Activated T-helper 9 cell treated with anti-CD3 and anti-CD28 coated beads, Interleukin-2, amount 50 U/mL, for 16 hours (primary cell): ENCODE measurements at places on chromosomes 11 and 22.

DNA sequence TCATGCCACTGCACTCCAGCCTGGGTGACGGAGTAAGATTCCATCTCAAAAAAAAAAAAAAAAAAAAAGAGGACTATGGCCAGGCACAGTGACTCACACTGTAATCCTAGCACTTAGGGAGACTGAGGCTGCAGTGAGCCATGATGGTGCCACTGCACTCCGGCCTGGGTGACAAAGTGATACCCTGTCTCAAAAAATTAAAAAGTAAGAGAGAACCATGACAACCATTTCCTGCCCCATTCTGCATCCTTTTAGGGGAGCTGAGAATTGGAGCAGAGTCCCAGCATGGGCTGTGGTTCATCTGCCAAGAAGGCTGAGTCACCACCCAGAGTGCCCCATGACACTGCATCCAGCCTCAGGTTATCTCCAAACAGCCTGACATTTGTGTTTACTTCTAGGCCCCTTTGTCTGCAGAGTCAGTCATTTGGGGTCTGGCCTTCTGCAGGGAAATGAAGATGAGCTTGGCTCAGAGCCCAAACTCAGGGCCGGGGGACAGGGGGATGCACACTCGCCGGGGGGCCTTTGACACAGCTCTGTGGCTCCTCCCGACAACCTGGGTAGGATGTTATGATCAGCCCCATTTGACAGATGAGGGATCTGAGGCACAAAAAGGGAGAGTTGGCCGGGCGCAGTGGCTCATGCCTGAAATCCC is 4.7 kb downstream of the CSDC2 start:
- DNase-seq: no peak

DNA sequence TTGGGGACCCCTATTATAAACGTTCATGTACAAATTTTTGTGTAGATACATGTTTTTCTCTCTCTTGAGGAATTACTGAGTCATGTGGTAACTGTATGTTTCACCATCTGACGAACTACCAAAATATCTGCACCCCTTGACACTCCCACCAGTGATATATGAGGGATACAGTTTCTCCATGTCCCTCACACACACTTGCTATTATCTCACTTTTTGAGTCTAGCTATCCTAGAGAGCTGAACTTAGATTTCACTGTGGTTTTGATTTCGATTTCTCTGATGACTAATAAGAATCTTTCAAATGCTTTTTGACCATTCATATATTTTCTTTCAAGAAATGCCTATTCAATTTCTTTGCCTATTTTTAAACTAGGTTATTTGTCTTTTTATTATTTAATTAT is 200.2 kb downstream of the PGR start:
- no peak for DNase-seq

DNA sequence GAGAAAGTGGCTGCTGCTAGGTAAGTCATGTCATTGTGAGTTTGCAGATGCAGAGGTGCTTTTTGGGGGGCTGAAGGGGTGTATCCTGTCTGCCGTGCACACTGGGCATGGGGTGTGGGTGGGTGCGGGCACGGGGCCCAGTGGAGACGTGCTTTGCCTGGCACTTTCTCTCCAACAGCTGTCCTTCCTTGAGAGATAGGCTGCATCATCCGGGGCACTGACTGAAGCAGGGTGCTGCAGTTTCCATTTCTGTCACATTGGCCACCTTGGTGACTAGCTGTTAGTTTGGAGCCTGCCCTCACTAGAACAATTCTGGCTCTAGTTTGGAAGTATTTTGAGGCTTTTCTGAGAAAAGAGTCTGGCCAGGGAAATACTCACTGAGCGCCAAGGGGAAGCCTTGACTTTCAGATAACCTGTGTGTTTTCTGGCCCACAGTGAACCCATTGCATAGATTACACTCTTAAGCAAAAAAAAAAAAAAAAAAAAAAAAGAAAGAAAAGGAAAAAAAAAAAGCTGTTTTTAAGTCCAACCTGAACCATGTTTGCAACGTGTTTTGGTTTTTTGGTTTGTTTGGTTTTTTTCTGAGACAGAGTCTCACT is 219.2 kb downstream of the NAV2 start:
- no peak for DNase-seq

DNA sequence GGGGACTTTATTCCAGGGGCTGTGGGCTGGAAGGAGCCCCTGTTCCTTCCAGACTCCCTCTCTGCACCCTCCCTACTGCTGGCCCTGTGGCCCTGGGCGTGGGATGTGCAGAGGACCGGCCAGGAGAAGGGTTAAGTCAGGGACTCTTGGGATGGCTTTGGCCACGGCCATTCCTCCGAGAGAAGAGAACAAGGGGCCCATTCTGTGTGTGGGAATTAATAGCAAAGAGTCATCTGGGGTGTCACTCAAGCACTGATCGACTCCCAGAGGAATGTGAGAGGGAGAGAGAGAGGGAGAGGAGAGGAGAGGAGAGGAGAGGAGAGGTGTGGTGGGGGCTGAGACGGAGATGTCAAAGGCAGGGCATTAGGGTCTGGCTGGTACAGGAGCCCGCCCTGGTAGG is 14.2 kb upstream of the SOX10 start:
- DNase-seq: no peak

DNA sequence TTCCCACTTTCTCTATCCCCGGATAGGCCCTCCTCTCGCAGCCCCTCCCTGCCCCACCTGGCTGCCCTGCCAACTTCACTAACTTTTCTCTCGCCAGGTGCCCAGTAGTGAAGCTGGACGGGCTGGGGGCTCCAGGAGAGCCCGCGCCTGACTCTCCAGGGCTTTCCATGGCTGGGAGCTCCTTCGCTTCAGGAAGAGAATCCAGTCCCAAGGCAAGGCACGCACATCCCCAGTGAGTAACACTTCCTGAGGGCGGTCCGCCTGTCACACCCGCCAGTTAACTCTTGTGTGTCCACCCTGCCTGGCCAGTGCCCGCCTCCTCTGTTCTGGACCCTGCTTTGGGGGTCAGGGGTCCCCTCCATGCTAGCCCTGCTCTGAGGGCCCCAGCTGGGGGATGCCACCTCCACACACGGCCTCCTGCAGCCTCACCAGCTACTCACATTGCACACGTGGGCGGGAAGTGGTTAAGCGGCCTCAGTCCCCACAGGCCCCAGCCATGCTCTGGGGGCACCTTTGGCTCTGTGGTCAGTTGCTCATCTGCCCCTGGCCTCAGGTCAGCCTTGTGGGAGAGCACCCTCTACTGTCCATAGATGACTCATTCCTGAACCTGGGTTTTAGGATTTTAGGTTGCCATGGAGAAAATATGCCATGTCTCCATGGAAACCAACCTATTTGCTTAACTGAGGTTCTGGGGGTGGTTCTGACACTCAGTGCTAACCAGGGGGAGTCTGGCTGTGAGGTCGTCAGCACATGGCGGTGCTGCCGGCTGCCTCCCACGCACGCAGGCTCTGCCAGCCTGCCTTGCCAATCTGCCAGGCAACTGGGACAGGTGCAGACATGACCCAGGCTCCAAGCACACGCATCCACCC is at the start of gene RIN1:
TSS of gene RIN1 (minus strand) at position 201 of the 869 bp plus-strand sequence. CDS start at position 169, 32 bp downstream.
- DNase-seq: peak; percentile 27

- DNase-seq: peak; percentile 85
Measured at GRCh38 chr11:65662799-65663638, at the start of gene RELA. TSS of gene RELA (minus strand) at chr11:65662916. CDS start at chr11:65662832, 84 bp downstream.

GRCh38 chr11:78417175-78417887 is at the start of gene GAB2:
TSS of gene GAB2 (minus strand) at chr11:78417820. CDS start at chr11:78417720, 100 bp downstream.
- peak; percentile 9 for DNase-seq

DNA sequence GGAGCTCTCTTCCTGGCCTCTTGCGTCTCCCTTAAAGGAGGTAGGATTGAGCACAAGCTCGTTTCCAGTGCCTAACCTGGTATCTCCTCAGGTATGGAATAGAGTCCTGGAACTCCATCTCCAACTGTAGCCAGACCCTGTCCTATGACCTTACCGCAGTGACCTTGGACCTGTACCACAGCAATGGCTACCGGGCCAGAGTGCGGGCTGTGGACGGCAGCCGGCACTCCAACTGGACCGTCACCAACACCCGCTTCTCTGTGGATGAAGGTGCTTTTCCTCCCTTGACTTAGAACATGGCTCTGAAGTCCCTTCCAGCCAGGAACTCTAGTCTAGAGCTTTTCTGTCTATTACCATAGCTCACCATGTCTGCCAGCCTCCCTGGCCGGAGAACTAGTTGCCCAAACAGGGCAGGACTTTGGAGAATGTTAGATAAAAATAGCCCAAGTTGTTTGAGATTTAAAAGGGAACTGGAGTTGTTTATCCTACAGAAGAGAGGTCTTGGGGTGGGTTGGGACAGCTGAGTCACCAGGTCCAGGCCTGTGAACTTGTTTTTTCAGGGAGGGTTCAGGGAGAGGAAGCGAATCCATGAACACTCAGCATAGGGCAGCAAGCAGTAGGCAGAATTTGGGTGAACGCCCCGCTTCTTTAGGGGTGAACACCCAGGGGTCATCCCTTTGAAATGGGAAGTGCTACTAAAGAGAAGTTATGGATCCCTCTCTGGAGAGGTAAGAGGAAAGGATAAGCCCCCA is 3.3 kb downstream of the IL10RA start:
- DNase-seq: no peak

- DNase-seq: no peak
Measured at GRCh38 chr11:47917599-47918369, 62.6 kb upstream of the PTPRJ start.

GRCh38 chr11:109733245-109733644 is 311.3 kb downstream of the C11orf87 start:
- DNase-seq: no peak

GRCh38 chr11:66723693-66724092 is 5.3 kb downstream of the SPTBN2 start:
- no peak for DNase-seq

DNA sequence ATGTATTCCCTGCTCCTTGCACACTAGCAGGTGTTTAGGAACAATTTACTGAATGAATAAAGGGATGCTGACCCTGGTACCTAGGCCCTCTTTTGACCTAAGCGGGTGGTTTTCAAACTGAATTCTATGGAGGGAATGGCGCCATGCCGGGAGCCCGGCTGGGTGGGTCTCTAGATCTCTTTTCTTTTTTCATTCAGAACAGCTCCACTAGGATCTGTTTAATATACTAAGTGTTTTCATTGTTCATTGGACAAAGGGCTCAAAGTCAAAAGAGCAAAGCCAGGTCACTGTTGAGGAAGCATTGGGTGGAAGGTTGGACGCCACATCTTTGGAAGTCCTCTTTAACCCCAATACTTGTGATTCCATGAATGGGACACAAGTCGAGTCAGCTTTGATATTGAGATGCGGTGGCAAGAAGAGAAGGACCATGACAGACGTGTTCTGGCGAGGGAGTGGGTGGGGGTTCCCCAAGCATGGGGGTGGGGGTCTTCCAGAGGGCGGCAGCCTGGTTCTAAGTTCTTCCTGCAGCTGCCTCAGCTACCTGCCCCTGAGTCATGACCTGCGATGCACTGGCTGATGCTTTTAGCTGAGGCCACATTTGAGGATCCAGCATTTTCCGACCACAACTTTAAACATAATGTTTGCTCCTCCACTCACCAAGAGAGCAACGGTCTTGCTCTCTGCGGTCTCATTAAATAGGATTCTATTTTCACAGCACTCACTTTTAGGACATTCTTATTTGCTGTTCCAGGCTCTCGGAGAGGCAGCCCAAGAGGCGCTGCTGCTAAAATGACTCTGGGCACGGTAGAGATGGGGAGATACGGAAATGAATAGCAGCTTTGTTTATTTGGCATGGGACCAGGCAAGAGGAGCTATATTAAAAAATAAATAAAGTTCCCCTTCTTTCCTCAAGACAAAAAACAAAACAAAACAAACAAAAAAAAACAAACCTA is 100.6 kb downstream of the FBXO7 start:
- no peak for DNase-seq

DNA sequence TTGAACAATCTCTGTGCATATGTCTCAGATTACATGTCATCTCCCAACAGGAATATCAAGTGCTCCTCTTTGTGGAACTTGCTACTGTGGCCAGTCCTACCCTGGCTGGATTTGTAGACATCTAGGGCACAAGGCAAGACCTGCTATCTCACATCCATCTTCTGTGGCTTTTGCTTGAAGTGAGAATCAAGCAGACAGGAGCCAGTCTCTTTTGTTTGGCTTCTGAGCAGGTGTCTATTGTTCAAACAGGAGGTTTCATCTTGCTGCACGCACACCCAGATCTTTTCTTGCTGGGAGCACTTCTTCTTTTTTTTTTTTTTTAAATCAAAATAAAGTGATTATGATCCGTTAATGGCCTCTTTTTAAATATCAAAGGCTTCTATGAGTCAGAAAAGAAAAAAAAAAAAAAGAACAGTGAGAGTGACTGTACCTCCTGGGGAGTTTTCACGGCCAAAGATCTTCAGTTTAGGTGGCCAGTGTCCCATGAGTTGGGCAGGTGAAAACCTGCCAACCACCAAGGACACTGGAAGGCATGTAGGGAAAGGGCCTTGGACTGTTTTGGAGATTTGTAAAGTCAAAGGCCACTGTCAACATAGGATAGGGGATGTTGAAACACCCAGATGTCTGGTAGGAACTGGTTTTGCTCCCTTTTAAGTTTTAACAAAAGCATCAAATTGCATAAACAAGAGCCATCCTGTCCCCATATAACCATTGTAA is 78.1 kb downstream of the CD44 start:
- no peak for DNase-seq

DNA sequence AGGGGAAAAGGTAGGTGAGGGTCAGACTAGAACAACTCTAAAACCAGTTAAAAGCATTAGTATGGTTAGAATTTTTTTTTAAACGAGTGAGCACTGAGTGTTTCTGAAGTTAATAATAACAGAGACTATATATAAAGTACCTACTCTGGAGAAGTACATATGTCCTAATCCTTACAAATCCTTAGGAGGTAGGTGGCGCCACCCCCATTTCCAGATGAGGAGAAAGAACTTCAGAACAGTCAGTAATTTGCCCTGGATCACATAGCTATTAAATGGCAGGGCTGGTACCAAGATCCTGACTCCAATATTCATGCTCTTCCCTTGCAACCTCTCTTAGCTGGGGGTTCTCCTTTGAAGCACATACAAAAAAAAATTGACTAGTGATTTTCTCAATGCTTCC is 80.5 kb downstream of the CLPB start:
- DNase-seq: no peak

- no peak for DNase-seq
Measured at GRCh38 chr11:76095891-76096290, 110.4 kb downstream of the WNT11 start.

DNA sequence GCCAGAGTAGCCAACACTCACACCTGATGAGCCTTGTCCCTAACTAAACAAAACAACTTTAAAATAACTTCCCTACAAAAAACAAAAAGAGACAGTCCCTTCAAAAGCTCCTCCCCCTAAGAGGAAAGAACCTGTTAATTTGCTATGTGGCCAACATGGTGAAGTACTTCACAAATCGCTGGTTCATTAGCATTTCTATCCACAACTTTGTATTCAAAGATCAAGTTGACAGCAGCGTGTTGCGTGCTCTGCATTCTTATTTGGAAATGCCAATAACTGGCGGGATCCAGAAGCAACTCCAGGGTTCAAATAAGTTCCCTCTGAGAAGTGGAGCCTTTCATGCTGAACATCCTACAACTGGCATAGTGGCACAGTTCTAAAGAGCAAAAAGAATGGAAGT is 48.6 kb downstream of the CADM1 start:
- DNase-seq: no peak

- no peak for DNase-seq
Measured at GRCh38 chr11:33000181-33000580, 15.5 kb upstream of the DEPDC7 start.

DNA sequence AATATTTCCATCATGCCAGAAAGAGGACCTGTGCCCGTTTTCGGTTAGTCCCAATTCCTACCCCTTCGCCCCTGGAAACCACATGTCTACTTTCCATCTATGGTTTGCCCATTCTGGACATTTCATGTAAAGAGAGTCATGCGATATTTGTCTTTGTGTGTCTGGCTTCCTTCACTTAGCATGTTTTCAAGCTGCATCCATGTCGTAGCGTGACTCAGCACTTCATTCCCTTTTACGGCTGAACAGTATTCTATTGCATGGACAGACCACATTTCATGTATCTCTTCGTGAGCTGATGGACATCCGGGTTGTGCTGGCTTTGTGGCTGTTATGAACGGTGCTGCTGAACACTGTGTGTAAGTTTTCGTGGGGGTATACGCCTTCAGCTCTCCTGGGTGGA is 43.4 kb downstream of the SCUBE1 start:
- DNase-seq: no peak
